ENCODE measurements at places on chromosomes 7 and 10.

DNA sequence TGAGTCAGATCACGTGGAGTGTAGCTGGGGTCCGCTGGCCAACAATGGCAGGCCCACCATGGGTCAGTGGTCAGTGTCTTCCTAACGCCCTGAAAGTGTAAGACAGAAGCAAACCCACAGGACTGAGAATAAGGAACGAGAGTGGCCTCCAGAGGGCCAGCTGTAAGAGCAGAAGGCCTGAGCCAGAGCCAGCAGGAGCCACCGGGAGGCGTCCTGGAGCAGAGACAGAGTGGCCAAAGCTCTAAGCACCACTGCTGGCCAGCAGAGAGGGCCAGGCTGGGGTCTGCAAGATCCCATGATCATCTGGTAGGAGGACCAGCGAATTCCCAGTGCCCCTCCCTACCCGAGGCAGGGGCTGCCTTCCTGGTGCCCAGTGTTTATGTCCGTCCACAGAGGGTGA, 9.2 kb downstream of the CCDC201 start:
- DNase-seq = no peak

DNA sequence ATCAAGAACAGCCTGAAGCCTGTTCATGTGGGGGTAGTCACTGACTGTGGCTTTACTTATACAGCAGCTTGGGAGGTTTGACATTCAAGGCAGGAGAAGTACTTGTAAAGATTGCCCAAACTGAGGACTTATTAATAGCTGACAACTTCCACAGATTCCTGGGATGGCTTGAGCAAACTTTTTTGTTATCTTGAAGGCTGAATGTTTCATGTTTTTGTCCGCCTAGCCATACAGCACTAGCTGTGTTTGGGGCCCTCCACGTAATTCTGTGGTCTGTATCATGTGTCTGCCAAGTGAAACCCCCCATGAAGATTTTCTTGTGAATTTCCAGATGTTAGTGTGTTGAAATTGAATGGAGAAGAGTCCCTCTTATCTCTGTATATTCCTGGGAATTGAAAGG, 38.6 kb downstream of the FAS start:
- DNase-seq = no peak

DNA sequence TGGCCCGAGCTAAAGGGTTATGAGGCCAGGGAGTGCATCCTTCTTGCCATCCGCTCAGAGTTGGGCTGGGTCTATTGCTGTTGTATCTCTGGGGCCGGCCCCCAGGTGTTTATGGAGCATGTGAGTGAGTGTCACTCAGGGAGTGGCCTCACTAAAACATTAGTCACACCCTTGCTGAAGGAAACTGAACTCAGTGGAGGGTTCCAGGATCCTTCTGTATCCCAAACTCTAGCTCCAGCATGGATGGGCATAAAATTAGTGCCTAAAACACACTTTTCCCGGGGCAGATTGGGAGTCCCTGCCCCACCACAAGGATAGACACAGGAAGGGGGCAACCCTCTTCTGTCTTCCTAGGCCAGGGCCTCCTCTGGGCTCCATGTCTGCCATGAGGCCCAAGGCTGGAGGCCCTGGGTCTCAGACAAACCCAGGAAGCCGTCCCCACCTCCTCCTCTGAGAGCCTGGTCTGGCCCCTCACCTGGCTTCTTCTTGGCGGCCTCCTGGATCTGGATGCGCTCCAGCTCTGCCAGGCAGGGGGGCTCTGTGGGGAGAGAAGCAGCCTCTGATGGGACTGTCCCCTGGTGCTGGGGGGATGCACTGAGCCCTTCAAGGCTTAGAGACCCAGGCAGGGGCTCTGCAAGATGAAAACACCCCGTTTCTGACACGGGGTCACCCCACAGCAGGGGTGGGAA, 24.5 kb downstream of the SPOCK2 start:
- no peak for DNase-seq

- no peak for DNase-seq
Measured at GRCh38 chr7:124959676-124960075, 30.1 kb upstream of the POT1 start.

DNA sequence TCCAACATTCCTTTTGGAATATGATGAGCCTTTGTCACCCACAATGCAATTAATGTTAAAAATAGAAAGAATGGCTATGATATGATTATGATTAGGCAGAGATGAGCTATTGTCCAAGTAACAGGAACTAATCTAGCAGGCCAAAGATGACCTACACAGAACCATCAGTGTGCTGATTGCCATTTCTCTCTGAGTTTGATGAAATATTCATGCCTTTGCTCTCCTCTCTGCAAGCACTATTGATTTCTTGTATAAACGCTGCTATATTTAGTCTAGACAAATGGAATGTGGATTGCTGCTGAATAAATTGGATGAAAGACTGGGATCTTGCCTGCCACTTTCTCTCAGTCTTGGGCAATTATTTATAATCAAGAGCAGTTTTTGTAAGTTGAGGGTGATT, 85.4 kb downstream of the HDAC9 start:
- DNase-seq = no peak

GRCh38 chr7:41491308-41491707, 211.6 kb downstream of the INHBA start:
- DNase-seq = no peak

DNA sequence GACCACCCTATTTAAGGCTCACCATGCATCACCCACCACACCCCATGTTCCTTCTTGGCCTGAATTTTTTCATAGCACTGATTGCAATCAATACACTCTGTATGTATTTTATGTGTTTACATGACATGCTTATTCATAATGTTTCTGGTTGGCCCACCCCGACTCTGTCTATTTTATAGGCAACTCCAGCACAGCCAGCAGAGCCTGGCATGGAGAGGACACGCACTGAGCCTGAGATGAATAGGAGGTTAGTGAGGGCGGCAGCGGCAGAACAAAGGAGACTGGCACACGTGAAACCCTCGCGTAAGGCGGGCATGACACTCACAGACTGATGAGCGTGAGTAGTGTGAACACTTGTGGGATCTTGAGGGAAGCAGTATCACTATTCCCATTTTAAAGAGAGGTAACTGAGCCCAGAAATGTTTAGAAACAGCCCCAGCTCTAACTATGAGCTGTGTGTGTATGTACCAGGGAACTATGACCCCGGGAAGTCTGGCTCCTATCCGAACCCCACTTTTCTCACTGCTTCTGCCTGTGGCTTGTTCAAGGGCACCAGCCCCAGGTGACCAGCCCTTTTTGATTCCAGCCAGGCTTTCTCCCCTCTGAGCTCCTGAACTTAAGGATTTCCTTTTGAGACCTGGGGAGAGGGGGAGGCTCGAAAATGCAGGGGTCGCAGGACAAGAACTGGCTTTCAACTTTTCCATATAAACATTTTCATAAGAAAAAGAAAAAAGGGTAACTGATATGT, 113.3 kb downstream of the ARHGAP22 start:
- DNase-seq = no peak

DNA sequence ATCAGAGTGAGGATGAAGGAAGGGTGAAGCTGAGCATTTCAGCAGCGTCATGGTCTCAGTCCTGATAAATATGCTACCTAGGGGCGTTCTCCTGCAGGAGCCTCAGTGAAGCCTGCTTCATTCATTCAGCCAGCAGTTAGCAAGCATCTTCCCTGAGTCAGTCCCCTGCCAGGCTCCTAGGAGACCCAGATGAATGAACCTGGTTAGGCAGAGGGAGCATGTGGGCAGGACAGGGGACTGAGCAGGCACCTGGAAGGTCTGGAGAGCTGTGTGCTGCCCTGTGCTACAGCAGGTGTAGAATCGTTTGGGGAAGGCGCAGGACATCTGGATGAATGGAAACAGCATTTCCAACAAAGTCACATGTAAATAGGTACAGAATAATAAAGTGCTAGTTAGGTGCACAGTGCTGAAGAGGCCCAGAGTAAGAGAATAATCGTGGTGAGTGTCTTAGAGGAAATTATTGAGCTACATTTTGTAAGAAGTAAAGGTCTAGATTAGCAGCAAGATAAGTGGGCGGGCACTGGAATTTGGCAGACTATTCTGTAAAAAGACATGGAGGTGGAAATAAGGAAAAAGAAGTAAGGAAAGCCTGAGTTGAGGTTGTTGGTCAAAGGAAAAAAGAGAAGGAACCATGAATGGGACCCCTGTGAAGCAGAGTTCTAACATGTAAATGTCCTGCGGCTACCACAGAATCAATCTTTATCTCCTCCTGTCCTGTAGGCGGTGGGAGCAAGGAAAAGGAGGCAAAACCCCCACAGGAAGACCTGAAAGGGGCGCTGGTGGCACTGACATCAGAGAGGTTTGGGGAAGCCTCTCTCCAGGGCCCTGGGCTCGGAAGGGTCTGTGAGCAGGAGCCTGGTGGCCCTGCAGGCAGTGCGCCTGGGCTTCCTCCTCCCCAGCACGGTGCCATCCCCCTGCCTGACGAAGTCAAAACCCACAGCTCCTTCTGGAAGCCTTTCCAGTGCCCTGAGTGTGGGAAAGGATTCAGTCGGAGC, 12.0 kb downstream of the ZSCAN25 start:
- no peak for DNase-seq

GRCh38 chr10:93541402-93542357, 24.8 kb upstream of the FFAR4 start:
- DNase-seq = no peak

DNA sequence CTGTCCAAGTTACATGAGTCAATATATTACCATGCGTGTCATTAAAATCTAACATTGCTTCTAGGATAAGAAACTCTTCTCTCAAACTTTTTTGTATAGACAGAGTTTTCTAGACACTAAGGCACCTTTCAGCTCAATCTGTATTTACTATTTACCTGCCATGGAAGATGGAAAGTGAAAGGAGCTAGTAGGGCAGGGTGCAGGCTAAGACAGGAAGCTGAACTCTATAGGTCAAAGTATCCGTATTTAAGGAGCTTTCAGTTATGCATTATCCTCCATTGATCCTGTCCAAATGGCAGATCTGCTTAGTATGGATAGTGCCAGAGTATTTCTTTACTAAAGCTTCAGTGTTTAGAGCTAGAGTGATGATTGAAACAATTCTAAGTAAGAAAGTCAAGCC, 612.8 kb downstream of the IPMK start:
- DNase-seq = no peak

GRCh38 chr7:80563561-80564327, 51.9 kb upstream of the GNAT3 start:
- no peak for DNase-seq

GRCh38 chr10:33497338-33497737, 162.9 kb upstream of the NRP1 start:
- DNase-seq = no peak

DNA sequence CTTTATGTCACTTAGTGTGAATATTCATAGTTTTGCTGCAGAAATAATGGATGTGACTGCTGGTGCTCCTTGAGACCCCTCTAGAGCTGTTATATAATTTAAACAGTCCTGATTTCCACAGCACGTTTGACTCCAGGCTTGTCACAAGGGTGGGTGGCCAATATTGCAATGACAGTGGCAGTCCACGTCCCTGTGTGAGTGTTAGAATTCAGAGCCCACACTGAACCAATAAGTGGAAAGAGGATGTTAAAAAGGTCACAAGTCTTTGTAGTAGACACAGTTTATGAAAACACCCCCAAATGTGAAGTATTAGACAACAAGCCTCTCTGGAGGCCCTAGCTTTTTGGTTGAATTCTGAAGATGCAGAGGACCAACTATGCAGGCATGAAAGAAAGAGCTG, 2.0 kb downstream of the PPP1R17 start:
- no peak for DNase-seq

GRCh38 chr7:80335511-80336231, 176.2 kb downstream of the GNAT3 start:
- no peak for DNase-seq

DNA sequence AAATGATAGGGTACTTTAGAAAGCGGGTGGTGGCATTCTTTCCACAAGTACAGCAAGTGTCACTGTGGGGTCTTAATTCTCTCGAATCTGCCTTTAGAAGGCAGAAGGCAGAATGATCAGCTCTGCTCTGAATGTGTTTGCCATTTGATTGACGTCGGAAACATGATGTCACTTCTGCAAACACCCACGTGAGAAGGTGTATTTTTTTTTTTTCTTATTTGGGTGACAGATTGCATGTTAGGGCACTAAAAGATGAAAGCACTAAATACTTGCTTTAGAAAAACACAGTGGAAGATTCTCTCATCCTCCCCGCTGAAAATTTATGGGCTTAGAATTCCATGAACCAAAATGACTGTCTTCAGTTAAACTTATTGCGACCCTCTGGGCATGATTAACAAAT, 150.2 kb downstream of the TCF7L2 start:
- DNase-seq = no peak

DNA sequence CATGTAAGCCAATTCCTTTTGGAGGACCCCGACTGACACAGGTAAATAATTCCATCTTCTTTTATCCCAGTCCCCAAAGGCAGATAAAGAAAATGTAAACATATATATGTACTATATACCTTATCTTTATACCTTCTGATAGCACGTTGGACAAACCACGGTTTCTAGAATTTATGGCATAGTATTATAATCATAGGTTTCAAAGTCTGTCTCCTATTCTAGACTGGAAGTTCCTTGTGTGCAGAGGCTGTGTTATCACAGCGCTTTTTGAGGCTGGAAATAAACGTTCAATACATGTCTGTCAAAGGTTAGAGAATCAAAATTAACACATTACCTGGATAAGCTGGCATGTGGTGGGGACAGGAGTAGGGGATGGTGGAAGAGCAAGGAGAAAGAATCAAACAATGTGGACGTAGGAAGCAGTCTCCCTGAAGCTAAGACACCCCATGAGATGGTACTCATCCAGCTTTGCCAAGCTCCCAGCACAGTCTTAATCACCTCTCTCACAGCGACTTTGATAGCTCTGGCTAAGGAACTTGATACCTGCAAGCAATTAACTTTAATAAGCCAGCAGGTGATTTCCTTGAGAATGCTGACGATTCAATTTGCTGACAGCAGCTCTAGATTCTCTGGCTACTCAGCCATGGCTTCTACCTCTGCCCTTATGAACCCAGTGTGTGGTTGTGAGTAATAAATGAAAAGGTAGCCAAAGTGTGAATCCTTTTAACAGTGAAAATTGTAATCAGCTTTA, 208.4 kb upstream of the LRRTM3 start:
- no peak for DNase-seq

GRCh38 chr10:22054961-22055360, 51.4 kb upstream of the DNAJC1 start:
- DNase-seq = no peak

DNA sequence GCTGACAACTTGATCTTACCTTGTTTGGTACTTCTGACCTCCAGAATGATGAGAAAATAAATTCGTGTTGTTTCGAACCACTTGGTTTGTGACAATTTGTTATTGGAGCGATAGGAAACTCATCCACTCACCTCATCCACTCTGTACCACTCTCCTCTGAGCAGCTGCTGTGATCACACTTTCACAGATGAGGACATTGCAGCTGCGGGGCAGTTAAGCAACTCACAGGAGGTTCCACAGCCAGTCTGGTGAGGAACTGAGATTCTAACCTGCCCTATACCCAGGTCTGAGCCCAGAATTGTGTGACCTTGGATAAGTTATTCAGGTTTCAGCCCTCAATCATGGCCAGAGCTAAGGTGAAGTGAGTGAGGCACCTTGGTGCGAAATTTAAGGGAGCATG, 35.2 kb downstream of the BTBD16 start:
- no peak for DNase-seq

- no peak for DNase-seq
Measured at GRCh38 chr7:39609113-39609934, 14.0 kb upstream of the RALA start.

Data from stimulated activated CD4-positive, alpha-beta T cell treated with anti-CD3 and anti-CD28 coated beads, Interleukin-1b, Interleukin-23, amount 100 ng/mL, for 1 hour (primary cell).